BJ (cell line): ENCODE measurements at places on chromosomes 13 and 19. TPM values are rescaled to one million over a fixed set of nuclear protein-coding genes. Genes with fewer than 3 reads are reported as not detected.

DNA sequence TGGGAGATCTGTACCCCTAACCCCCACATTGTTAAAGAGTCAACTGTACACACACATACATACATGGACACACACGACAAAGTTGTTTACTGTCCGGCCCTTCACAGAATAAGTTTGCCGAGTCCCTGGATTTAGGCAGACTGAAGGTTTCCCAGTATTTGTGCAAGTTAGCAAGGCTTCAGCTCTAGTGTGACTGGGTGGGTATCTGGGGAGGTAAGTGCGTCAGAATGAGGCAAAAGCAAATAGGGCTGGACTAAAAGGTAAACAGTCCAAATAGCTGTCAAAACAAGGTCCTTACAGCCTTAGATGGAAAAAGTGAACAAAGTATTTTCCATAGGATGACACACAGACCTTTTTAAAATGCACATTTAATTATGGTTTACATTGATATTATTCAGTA lies 228.4 kb upstream of the UFM1 start:
- no peak for DNase-seq

GRCh38 chr13:114064450-114065140 lies 67.8 kb downstream of the RASA3 start:
- no peak for DNase-seq

DNA sequence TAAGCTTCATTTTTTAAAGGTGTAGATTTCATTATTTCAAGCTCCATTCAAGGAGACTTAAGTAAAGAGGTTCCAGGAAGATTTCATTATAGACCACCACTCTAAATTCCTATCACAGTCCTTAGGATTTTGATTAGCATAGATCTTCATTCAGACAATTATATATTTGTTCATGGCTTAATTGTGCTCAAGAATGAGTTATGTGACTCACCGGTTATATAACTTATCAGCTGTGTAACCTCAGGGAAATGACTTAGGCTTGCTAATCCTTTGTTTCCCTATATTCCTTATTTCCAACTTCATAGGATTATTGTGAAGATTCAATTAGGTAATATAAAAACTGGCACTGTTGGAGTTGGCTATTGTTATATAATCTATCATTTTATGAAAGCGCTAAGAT lies 632.8 kb upstream of the SPRY2 start:
- no peak for DNase-seq

- DNase-seq, result no peak
Measured at GRCh38 chr13:111158136-111158805, 43.2 kb downstream of the ARHGEF7 start.

Gene PSPN
- 0.32 and 0.48 TPM in 2 replicates for polyA plus RNA-seq

Gene CLEC17A
- not detected in 2 replicates for polyA plus RNA-seq

Gene TMEM161A
- 23.6 and 40.1 TPM in 2 replicates for polyA plus RNA-seq

DNA sequence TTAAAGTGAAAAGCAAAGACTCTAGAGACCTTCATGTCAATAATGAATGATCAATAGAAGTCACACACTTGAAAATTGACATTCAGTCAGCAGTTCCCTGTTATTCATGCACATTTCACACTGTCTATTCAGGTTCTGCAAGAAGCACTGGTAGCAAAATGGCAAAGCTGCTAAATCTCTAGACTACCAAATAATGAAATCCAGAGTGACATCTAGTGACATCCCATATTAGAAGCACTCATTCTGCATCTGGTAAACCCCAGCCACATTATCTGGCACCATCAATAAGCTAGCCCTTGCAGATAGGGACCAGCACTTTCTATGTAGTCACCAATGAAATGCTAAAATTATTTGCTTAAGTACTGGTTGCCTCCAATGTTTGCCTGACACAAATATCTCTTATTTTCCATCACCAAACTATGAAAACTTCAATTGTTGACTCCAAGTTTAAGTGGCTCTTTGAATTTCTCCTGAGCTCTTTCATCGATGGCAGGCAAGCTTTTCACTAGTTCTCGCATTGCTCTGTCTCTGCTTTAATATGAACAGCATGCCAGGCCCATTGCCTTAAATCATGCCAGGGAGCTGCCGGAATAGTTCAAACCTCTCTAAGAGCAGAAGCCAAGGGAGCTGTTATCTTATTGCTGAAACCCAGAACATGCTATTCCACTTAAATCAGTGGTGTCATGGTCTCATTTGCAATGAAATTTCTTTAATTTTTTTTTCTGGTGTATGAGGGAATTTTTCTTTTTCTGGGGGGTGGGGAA lies 409.9 kb downstream of the MZT1 start:
- no peak for DNase-seq

DNA sequence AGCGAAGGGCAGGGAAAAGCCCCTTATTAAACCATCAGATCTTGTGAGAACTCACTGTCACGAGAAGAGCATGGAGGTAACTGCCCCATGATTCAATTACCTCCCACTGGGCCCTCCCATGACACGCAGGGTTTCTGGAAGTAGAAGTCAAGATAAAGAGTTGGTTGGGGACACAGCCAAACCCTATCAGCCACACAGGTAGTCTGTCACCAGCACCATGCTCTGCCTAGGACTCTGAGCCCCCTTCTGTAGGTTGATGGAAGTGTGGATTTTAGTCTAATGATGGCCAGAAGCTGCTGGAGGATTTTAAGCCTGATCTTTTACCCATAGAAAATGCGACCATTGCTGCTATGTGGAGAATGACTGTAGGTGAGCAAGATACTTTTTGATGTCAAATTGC lies 60.8 kb downstream of the ARHGEF7 start:
- DNase-seq, result no peak

GRCh38 chr13:83953916-83954315 lies 71.6 kb upstream of the SLITRK1 start:
- no peak for DNase-seq

Gene OR7C1
- polyA plus RNA-seq, result not detected in 2 replicates

Gene PCDH17
- polyA plus RNA-seq, result 0.01 TPM in 1 of 2 replicates, not detected in the other

GRCh38 chr13:40130871-40131636 lies 475.6 kb downstream of the COG6 start:
- DNase-seq, result no peak

DNA sequence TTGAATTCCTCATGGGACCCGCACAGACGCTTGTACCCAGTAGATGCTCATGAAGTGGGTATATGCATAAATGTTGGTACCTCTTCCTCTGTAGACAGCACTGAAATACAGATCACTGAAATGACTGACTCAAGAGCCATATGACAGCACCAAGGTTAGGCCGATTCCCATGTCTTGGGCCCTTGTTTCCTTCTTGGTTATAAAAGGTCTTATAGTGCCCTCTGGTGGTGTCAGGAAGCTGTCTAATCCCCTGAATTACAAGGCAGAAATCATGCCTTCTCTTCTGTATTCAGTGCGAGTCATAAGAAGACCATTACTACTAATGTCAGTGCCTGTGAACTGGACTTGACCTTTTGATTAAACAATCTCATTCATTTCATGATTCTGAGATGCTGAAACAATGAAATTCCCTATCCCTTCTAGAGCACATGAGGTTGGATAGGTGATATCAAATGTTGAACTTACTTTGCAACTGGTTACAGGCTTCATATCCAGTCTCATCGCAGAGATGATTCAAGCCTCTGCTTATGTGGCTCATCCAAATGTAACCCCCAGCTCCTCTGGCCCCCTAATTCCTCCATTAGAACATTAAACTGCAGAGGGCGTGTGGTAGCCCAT lies 59.7 kb downstream of the SPATA13 start:
- no peak for DNase-seq

Gene ERCC2
- 63.7 and 94.6 TPM in 2 replicates for polyA plus RNA-seq

DNA sequence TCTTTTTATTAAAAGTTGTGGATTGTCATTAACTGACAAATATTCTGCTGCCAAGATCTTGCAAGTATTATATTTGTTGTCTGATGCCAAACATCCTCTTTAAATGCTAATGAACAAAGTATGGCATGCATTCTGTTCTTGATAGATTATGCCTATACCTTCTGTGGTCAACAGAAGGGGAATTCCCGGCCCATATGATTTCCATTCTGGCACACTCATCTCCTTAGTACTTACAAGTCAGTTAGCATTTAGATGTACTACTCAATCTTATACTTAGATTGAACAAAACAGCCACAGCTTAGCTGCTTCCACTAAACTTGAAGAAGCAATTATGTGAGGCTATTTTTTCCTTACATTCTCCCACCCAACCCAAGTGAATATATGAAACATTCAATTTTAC lies 246.1 kb upstream of the DACH1 start:
- DNase-seq, result no peak

DNA sequence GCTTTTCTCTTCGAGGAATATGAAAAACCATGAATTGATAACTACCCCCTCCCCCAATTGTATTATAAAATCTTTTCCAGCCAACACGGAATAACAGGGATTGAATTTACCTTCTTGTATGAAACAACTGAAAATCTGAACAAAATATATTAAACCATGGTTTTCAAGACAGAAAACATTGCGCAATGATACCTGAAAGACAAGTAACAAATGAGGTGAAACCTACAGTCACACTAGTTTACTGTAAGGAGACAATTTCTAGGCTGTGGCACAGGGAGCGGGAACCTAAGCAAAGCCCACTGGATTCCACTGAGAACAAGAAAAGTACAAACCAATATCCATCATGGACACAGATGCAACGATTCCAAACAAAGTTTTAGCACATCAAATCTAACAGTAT lies 53.4 kb downstream of the ZNF283 start:
- no peak for DNase-seq

Gene TNFAIP8L1
- 3.7 and 4.8 TPM in 2 replicates for polyA plus RNA-seq

Gene NLRP9
- not detected in 2 replicates for polyA plus RNA-seq
